ENCODE measurements at places on chromosomes 3 and 15. TPM values are rescaled to one million over a fixed set of nuclear protein-coding genes. Genes with fewer than 3 reads are reported as not detected.

The GREM1 gene
- 26.1 TPM for total RNA-seq

The ALDH1L1 gene
- 0.15 TPM for total RNA-seq

The OSTN gene
- not detected for total RNA-seq

The CLDN1 gene
- 0.59 TPM for total RNA-seq

The SEMA5B gene
- total RNA-seq, result not detected

The FBXO40 gene
- not detected for total RNA-seq

The PLSCR4 gene
- 4.6 TPM for total RNA-seq

The SLC6A11 gene
- total RNA-seq, result not detected

The SEMA3B gene
- 14.3 TPM for total RNA-seq

The PLD1 gene
- 4.9 TPM for total RNA-seq

The FBXL22 gene
- total RNA-seq, result 0.15 TPM
